ENCODE measurements at places on chromosomes 7 and 10. TPM values are rescaled to one million over a fixed set of nuclear protein-coding genes. Genes with fewer than 3 reads are reported as not detected.

Gene PANK1
- 12.8 TPM for polyA plus RNA-seq

Gene PPP1R17
- 1.2 TPM for polyA plus RNA-seq

DNA sequence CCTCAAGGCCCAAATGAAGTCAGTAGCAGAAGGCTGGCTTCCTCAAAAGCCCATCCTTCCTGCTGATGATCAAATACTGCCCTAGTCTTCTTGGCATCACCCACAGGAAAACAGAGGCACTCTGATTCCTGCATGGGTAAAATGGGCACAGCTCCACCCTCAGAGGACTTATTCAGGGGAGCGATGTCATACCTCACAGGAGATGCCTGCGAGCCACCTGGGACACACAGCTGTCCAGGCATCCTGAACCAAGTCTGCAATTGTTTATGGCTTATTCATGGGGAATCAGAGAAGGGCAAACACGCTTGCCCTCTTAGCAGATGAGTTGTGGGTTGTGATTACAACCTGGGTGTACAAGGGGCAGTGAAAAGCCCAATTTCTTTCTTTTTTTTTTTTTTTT lies 22.0 kb upstream of the LMTK2 start:
- no peak for DNase-seq

DNA sequence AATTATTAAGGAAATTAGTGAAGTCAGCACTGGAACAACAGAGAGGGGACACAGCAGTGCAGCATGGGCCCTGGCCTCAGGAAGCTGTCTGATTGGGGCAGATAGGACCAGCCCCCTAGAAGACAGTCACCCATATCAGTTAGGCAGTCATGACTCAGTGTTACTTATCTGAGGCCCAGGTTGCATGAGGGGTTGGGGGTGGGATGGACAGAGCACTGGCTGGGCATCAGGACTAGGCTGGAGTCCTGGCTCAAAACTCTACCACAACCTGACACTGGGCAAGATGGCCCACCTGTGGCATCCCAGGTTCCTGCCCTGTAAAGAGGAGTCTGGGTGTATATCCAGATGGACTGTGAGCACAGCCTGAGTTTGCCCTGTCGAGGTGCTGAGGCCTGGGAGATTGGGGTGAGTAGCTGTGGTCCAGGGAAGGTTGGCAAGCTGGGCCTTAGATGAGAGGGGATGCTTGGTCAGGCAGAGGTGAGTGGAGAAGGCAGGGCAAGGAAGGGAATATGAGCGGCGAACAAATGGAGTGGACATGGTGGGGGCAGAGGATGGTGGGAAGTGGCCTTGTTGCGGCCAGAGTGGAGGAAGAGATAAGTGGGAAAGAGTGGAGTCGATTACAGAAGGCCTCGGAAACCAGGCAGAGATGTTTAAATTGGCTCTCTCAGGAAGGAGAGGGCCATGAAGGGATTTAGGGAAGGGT lies 37.5 kb downstream of the HK1 start:
- no peak for DNase-seq

GRCh38 chr10:56831681-56832080 lies 470.6 kb upstream of the ZWINT start:
- no peak for DNase-seq

DNA sequence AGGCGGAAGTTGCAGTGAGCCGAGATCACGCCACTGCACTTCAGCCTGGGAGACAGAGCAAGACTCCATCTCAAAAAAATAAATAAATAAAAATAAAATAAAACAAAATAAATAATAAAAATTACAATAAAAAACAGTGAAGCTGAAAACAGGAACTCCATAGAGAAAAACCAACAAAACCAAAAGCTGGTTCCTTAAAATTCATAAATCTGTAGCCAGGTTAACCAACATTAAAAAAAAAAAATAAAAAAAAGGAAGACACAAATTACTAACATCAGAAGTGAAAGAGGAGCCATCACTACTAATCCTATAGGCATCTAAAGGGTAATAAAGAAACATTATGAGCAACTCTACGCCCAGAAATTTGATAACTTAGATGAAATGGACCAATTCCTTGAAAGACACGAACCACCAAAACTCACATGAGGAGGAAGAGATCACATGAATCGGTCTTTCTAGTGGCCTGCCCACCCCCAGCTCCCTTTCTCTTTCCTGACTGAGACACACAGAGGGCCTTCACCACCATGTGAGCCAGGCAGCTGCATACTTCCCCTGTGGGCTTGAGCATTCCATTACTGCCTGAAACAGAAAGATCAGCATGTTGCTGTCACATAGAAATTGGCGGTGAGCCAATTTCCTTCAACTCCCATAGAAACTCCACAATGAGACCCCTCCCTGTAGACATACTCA lies 208.7 kb downstream of the MAD1L1 start:
- DNase-seq: no peak

DNA sequence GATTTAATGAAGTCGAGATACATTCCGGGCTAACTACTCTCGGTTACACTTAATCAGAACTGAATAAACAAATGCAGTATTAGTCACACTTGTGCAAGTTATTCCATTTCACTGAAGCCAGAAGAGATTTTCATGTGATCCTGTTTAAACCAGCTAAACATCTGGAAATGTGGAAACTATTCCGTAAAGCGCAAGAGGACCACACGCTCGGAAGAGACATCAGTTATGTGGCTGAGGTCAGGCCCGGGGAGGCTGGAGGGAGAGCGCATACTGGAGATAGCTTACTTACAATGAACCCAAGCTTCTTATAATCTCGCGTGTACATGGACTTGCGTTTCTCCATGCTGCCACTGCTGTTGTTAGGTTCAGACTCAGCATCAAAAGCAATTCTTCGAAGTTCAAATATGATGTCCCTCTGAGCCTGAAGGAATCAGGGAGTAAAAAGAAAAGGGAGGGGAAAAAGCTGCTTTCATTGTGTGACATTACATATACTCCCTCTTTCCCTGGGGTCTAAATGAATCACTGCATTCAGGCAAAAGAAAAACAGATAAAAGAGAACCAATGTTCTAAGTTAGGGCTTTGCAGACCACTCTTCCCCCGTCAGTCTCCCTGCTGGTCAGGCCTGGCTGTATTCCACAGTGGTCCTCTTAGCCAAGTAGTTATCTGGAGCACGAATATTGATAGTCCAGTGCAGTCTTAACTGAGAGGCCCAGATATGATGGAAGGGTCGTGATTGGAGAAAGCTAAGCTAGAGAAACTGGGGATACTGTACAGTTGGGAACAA lies 237.4 kb downstream of the ELMO1 start:
- no peak for DNase-seq

DNA sequence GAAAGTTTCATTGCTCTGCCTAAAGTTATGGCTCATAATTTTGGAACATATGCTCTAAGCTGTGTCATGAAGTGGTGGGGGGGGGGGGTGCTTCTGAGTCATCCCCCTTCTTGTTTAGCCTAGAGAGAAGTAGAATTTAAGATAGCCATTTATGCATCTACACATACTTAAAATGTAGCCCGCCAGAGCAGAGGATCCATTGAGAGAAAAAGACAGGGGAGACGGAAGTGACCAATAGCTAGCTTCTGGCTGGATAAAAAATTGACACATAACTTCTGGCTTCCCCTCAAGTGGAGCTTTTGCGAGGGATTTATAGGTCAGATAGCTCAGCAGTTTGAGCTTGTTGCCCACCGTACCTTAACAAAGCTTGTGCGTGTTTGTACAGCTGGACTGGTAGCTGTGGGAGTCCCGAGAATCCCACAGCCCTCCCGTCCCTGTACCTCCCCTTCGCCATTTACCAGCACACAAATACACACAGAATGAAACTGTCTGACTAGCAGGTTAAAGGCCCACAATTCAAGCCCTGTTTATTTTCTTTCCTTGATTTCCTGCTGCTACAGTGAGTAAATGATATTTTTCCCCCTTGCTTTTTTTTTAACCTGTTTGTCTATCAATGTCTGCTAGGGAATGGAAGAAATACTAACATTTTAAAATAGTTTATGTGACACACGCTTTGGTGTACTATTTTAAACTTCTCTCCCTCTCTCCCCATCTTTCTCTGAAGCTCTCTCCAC lies 232.6 kb upstream of the FERD3L start:
- DNase-seq: no peak

DNA sequence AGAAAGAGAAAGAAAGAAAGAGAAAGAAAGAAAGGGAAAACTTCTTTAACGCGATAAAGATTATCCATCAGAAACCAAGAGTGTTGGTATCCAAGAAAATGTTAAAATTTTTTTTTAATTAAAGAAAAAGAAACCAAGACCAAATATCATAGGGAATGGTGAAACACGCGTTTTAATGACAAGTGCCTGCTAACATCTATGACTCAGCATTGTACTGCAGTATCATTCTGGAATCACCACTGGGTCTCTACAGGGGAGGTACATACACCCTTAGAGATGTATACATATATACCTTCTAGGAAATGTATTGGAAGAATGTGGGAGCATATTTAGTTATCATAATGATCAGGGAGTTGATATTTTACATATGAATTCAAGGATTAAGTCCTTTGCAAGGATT lies 32.1 kb upstream of the PIK3AP1 start:
- DNase-seq: no peak

- peak; percentile 88 for DNase-seq
These were observed 93.6 kb upstream of the COL1A2 start for GRCh38 chr7:94301024-94301586.

DNA sequence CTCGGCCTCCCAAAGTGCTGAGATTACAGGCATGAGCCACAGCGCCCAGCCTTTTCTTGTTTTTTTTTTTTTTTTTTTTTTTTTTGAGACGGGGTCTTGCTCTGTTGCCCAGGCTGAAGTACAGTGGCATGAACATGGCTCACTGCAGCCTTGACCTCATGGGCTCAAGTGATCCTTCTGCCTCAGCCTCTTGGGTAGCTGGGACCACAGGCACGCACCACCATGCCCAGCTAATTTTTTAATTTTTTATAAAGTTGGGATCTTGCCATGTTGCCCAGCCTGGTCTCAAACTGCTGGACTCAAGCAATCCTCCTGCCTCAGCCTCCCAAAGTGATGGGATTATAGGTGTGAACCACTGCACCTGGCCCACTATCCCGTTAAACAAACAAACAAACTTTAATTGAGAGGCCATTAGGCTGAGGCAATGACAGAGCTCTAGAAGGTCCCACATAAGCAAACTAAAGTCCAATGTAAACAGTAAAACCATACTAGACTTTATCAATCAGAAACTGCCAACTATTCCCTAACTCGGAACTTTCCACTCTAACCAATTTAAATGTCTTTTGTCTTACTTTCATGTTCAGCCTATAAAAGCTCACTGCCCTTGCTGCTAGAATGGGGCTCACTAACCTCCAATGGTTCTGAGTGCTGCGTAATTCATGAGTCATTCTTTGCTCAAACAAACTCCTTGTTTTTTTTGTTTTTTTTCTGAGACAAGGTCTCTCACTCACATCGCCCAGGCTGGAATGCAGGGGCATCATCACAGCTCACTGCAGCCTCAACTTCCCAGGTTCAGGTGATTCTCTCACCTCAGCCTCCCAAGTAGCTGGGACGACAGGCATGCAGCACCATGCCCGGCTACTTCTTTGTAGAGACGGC lies 1.9 kb downstream of the DHX32 start:
- peak; percentile 52 for DNase-seq

- DNase-seq: peak; percentile 81
These were observed 185.7 kb upstream of the AUTS2 start for GRCh38 chr7:69412331-69413146.

GRCh38 chr7:36459236-36459960 lies 69.7 kb downstream of the ANLN start:
- no peak for DNase-seq
